ENCODE measurements at places on chromosomes 12 and 14. TPM values are rescaled to one million over a fixed set of nuclear protein-coding genes. Genes with fewer than 3 reads are reported as not detected.
A peak's percentile ranks its signal among the peaks of the same experiment; 100 is the strongest.

TCL1A gene
- 6.4 TPM for total RNA-seq

FGD4 gene
- 3.6 TPM for total RNA-seq

DNA sequence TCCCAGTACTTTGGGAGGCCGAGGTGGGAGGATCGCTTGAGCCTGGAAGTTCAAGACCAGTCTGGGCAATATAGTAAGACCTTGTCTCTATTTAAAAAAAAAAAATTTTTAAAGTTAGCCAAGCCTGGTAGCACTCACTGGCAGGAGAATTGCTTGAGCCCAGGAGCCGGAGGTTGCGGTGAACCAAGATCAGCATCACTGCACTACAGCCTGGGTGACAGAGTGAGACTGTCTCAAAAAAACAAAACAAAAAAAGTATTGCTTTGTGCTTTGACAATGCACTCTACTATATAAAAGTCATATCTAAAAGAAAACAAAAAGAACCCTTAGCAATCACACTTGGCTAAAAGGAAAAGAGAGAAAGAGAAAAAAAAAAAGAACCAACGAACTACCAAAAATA lies 26.8 kb downstream of the GNPTAB start:
- H3K27ac ChIP-seq: no peak overlapping the region
- no peak overlapping the region for H3K4me3 ChIP-seq
- no peaks in the 10 kb centered on the region for H3K4me1 ChIP-seq
- DNase-seq: no peak
- no peaks in the 10 kb centered on the region for H3K36me3 ChIP-seq

GRCh38 chr14:55638665-55639064 lies 58.7 kb downstream of the KTN1 start:
- no peak overlapping the region for H3K4me3 ChIP-seq
- DNase-seq: no peak
- H3K27ac ChIP-seq: no peak overlapping the region
- H3K27me3 ChIP-seq: no peaks in the 10 kb centered on the region
- H3K4me1 ChIP-seq: no peaks in the 10 kb centered on the region
- peaks cover 12% of the 10 kb centered on the region for H3K36me3 ChIP-seq

- no peak for DNase-seq
- H3K36me3 ChIP-seq: peaks cover 66% of the 10 kb centered on the region
- no peaks in the 10 kb centered on the region for H3K27me3 ChIP-seq
- H3K27ac ChIP-seq: peak overlapping the region; percentile 25
These were observed 2.7 kb downstream of the ARL6IP4 start for GRCh38 chr12:122982963-122983788.

GDF11 gene
- total RNA-seq: 1.9 TPM

KRT7 gene
- total RNA-seq: 2.8 TPM

DNA sequence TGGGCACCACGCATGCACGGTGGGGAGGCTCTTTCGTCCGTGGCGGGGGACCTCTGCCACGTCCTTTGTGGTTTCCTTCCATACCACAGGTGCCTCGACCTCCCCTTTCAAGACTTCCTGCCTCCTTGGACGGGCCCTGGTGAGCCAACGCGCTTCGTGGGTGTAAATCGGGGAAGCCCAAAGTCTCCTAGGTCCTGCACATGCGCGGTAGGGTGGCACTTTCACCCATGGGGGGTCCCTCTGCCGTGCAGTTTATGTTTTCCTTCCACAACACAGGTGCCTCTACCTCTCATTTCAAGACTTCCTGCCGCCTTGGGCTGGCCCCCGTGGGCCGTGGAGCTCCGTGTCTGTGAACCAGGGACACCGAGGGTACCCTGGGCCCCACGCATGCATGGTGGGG lies 349.7 kb downstream of the ALG10 start:
- no peak overlapping the region for H3K27ac ChIP-seq
- H3K27me3 ChIP-seq: no peaks in the 10 kb centered on the region
- no peaks in the 10 kb centered on the region for H3K4me1 ChIP-seq
- no peak overlapping the region for H3K4me3 ChIP-seq

DNA sequence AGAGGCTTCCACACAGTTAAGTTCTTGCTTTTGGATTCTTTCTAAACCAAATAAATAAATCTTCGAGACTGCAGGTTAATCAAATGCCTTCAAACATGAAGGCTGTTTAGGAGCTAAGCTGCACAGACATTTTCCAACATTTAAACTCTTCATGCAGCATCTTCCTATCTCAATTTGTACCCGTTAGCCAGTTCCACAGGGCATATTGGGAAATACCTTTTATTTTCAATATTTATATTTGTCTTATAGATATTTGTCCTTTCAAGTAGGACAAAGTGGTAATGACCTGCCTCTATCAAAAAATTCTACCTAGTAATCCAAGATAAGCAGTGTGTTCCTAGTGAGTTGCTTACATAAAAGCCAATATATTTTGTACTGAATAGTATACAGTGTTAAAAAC lies 373.6 kb downstream of the DIO2 start:
- no peaks in the 10 kb centered on the region for H3K27me3 ChIP-seq
- DNase-seq: no peak
- no peaks in the 10 kb centered on the region for H3K4me1 ChIP-seq
- no peak overlapping the region for H3K4me3 ChIP-seq
- no peaks in the 10 kb centered on the region for H3K36me3 ChIP-seq

GALNT9 gene
- total RNA-seq: 1.5 TPM

TOMM20L gene
- total RNA-seq: not detected

ADAM21 gene
- 0.05 TPM for total RNA-seq

DNA sequence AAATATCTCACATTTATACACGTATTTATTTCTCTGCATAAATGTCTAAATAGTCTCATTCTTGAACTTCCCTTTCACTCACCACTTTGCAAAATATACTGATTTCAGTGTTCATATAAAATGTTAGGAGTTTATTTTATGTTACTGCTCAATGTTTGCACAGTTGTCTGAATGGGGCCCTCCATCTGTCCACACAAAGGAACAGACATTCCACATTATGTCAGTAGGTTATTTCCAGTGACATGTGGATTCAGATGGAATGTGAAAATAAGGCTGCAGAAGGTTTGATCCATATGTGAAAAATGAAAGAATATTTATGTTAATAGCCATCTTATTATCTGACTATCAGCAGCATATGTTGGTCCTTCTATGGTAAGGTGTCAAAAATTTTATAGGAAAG lies 994.4 kb upstream of the SEL1L start:
- no peaks in the 10 kb centered on the region for H3K4me1 ChIP-seq
- H3K27ac ChIP-seq: no peak overlapping the region
- H3K27me3 ChIP-seq: no peaks in the 10 kb centered on the region
- H3K36me3 ChIP-seq: no peaks in the 10 kb centered on the region
- no peak for DNase-seq
- no peak overlapping the region for H3K4me3 ChIP-seq

DNA sequence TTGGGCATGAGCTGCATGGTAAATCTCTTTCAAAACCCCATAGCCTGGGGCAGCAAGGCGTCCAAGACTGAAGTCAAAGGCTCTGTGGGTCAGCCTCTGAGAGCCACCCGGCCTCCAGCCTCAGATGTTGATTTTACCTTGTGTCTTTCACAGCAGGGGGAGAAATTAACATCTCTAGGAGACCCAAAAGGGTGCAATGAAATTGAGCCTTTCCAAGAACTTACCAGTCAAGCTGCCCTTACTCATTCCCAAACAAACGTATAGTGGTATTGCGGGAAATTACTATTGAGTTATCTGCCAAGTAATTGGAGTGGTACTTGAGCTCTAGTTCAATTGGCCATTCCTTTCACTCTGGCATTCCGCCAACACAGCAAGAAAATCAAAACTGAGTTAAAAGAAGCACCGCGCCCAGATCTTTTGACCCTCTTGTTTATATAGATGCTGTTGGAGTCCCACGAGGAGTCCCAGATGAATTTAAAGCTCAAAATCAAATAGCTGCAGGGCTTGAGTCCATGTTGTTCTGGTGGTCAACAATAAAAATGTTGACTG lies 380.7 kb upstream of the SYT1 start:
- DNase-seq: no peak
- no peaks in the 10 kb centered on the region for H3K36me3 ChIP-seq
- H3K27ac ChIP-seq: no peak overlapping the region
- no peak overlapping the region for H3K4me3 ChIP-seq

- H3K36me3 ChIP-seq: no peaks in the 10 kb centered on the region
- no peaks in the 10 kb centered on the region for H3K27me3 ChIP-seq
- H3K27ac ChIP-seq: no peak overlapping the region
- H3K4me1 ChIP-seq: no peaks in the 10 kb centered on the region
- DNase-seq: no peak
These were observed 156.3 kb downstream of the PIWIL1 start for GRCh38 chr12:130493951-130494350.

RAB3IP gene
- total RNA-seq: 22.8 TPM
